ENCODE measurements at places on chromosomes 1 and 21.

DNA sequence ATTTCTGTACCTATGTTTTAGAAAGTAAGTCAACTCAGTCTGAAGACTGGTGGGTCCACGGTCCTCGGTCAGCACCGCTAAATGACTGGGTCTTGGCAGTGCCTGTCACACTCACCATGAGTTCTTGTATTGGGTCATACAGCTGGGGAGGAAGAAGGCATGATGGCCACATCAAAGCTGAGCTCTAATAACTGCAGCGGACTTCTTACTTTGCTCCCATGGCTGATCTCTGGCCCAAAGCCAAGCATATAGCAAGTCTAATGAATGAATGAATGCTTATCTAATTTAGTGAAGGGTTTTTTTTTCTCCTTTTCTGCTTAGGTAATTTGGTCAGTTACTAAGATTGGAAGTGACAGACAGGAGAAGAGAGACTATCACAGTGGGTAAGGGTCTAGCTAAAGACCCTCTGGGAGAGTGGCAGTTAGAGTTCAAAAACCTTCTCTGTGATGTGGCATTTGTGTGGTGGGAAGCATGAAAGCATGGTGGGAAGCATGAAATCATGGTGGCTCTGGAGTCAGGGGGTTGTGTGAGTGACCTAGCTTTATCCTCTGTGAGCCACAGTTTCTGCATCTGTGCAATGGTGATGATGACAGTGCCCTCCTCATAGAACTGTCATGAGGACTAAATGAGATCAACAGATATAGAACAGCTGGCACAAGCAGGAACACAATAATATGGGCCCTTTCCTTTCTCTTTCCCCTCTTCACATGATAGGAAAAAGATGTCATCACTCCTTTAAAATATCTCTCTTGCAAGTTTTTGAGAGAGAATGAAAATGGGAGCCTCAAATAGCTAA lies 78.9 kb upstream of the JAK1 start:
- DNase-seq: no peak

- DNase-seq: no peak
Measured at GRCh38 chr1:107246775-107247345, 106.0 kb downstream of the NTNG1 start.

DNA sequence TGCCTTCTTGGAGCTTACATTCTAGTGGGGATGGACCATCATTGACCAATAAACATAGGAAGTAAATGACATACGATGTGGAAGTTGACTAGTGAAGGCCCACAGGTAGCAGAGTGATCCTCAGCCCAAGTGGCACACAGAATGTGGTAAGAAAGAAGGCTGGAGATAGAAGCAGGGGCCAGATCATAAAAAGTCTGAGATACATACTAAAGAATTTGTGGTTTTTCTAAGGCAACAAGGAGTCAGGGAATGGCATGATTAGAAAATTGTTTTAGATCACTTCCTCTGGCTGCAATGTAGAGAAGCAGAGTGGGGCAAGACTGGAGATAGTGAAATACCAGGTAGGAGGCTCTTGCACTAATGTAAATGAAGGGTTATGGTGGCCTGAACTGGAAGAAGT lies 154.0 kb downstream of the VPS13D start:
- DNase-seq: no peak

- DNase-seq: no peak
Measured at GRCh38 chr1:25784575-25785051, 15.4 kb upstream of the SELENON start.

DNA sequence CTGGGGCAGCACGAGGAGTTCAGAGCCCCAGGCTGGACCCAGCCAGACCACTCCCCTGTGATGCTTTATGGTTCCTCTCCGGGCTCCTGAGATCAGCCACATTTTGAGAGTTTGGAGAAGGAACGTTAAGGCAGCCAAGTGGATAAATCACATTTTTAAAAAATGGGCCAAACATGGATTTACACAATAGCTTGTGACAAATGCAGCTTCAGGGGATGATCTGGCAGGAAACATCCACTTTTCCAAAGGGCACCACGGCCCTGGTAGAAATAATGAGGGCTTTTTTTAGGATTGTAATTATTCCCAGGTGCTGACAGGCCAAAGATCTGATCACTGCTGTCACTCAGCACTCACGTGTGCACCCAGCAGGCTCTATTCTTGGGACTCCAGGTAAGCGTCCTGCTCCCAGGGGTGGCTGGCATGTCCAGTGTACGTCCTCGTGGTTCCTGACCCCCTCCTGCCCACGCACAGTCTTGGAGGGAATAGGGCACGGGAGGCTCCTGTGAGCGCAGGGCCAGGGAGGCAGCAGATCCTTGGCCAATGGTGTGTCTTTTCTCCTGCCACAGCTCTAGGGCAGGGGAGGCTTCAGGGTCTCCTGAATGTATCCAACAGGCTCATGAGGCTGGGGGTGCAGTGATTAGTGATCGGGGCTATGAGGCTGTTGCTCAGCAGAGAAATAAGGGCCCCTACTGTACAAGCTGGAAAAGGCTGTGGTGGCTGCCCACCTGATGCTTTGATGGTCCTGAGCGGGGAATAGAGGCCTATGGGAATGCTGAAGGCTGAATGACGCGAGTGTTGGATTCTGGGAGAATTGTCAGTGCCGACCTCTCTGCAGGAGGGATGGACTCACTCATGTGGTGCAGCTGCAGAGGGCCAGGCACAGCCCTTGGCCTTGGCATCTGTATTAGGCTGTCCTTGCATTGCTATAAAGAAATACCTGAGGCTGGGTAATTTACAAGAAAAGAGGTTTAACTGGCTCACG lies 415.7 kb downstream of the PTPRU start:
- DNase-seq: peak; percentile 8

DNA sequence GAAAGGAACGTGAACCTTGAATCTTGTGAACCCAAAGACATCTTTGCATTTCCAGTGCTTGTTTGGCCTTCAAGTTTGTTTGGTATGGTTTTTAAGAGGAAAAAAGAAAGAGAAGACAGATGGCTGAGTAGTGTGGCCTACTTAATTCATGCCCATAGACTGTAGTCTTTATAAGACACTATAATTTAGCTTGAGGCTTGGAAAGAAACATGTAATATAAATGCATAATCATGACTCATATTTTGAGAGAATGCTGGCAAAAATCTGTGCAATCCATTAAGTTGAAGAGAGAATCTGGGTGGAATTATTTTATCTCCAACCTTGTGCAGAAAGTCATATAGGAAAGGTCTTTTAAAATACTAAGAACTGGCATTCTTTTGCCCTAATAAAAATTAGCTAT lies 179.3 kb downstream of the SIPA1L2 start:
- no peak for DNase-seq
